NCI-H146 (cell line): ENCODE measurements at places on chromosomes 12 and 14.
A peak's percentile ranks its signal among the peaks of the same experiment; 100 is the strongest.

GRCh38 chr14:54662491-54663133 lies 95.7 kb downstream of the SAMD4A start:
- no peak for DNase-seq

- DNase-seq, result peak; percentile 76
Measured at GRCh38 chr12:80186727-80187217, 87.4 kb downstream of the OTOGL start.

DNA sequence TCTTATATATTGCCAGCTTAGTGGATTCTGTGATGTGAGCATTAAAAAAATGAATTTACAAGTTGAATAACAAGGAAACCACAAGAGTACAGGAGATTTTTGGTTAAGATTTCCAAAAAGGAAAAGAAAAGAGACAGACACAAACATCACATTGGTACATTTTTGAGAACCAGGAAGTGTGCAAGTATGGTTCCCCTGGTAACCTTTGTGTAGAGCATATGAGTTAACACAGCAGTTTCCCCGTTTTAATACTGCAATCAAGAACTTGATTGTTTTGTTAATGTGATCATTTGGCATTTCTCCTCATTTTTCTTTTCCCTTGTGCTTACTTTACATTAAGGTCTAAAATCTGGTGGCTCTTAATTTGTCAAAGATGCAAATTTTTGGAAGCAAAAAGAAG lies 490.4 kb upstream of the ATP2B1 start:
- DNase-seq, result no peak

DNA sequence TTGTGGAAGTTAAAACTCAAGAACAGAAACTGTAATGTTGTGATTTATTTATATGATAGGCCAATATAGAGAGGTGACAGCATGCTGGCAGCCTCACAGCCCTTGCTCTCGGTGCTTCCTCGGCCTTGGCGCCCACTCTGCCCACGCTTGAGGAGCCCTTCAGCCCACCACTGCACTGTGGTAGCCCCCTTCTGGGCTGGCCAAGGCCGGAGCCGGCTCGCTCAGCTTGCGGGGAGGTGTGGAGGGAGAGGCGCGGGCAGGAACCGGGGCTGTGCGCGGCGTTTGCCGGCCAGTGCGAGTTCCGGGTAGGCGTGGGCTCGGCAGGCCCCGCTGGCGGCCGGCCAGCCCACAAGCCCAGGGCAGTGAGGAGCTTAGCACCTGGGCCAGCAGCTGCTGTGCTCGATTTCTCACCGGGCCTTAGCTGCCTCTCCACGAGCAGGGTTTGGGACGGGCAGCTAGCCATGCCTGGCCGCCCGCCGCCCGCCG lies 65.8 kb upstream of the SLC8A3 start:
- peak; percentile 71 for DNase-seq

GRCh38 chr12:107436376-107436775 lies 249.2 kb upstream of the PWP1 start:
- DNase-seq, result no peak

DNA sequence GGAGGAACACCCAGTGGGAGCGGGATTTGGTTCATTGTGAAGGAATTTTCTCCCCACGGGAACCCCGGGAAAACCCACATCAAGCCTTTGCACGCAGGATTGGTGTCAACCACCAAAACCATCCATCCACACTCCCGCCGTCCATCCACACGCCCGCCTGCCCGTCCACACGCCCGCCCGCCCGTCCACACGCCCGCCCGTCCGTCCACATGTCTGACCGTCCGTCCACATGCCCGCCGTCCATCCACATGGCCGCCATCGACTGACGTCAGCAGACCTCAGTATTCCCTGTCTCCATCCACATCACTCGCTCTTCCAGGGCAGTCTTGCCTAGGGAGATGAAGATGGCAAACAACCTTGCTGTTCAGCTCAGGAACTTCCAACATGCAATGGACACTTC lies 6.7 kb upstream of the GPR132 start:
- DNase-seq, result no peak

DNA sequence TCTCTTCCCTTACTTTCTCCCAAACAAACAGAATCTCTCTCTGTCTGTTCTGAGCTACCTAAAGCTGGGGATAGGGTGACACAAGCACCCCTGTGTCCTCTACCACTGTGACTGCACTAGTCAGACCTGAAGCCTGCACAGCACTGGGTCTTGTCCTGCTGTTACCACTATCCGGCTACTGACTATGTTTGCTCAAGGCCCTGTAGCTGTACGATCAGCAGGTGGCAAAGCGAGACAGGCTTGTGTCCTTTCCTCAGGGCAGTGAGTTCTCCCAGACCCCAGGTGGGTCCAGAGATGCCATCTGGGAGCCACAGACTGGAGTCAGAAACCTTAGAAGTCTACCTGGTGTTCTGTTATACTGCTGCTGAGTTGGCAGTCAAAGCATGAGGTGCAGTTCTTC lies 116.4 kb downstream of the NUBPL start:
- peak; percentile 73 for DNase-seq

GRCh38 chr12:117749431-117749830 lies 219.4 kb downstream of the KSR2 start:
- no peak for DNase-seq

DNA sequence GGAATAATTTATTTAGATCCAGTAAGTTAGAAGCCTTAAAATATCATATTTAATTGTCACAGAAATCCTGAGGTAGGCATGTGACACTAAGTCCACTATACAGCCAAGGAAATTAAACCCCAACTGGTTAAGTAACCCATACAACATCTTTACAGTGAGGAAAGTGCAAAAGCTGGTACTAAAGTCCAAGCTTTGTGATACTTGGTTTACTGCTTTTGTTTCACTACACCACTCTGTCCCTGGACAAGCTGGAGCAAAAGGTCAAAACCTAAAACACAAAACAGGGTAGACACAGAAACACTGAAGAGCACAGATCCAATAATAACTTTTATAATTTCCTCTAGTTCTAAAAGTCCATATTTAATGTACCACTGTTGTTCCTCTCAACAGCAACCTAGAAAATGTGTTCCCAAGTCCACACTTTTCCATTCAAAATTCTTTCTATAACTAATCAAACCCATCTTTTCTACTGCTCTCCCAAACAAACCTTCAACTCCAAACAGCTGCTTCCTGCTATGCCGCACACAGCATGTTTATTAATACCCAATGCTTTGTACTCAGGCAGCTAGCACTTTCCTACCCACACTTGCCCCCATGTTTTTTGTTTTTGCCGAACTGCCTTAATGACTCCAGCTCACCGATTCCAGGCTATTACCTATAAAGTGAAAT lies 90.9 kb downstream of the MED13L start:
- no peak for DNase-seq

DNA sequence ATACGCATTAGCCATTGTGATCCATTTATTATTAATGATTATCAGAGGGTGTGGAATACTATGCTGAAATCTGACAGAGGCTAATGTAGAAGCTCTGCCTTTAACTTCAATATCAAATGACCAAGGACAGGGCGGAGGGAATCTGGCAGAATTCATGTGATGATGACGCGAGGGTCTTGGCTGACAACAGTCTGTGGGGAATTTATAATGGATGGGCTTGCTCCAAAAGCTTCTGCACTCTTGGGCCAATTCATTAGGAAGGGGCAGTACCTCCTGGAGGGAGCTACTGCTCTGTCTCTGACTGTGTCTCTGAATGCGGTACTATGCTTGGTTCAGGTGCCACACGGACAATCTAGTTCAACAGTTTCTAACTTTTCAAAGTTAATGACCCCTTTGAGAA lies 46.2 kb downstream of the GALNT8 start:
- no peak for DNase-seq

DNA sequence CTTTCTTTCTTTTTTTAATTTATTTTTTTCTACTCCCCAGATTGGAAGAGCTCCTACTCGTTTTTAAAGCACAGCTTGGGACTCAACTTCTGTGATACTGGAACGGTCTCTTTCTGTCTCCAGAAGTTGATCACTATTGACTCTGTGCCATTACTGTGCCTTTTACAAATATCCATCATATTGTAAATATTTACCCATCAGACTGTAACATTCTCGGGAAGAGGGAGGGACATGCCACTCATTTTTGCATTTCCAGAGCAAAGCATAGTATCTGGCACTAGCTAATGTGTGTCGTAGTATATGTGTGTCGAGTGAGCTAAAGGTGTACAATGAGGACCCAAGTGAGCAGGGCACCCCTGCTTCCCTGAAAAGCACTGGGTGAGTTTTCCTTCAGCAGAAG lies 24.0 kb upstream of the GSG1 start:
- no peak for DNase-seq

DNA sequence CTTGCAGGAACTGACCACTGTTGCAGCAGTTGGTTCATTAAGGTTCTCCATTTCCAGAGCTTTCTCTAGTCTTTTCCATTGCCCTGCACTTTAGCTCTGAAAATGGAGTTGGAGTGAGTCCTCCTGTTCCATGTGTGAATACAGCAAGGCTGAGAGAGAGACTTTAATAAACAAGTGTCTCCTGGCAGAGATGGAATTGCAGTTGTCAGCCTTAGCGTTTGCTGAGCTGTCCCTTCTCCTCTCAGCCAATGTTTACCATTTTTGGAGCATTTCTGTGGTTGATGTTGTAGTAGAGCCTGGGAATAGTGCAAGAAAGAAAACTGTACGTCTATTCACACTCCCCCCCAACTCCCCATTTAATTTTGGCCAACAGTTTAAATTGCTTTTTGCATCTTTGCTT lies 7.5 kb upstream of the MANSC4 start:
- DNase-seq, result no peak

DNA sequence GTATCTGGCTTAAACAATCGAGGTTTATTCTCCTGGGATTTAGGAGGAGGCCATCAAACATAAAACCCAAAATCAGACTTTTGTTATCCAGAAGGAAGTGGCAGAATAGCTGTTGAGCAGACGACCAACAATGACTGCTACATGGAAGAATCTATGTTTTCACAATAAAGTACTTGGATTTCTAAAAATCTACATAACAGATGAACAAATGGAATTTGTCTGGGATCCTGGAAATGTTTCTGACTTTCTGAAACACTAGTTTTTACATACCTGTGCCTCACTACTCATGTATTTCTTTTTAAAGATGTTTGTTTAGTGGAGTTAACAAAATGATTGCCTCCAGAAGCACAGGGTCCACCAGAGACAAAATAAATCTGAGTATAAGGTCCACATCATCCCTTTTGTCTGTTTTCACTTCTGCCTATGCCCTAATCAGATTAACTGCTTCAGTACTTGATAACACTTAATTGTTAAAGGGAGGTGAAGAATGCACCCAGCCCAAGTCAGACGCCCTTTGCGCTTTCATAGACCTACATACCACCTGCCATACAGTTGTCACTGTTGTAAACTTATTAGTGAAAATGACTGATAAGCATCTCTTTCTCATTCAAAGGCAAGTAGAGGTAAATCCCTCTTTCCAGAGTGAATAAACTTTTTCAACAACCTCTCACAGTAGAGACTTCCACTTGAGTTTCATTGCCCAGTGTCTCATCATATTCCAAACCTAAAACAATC lies 164.6 kb downstream of the EGLN3 start:
- DNase-seq, result no peak

GRCh38 chr14:69581316-69581935 lies 6.8 kb upstream of the CCDC177 start:
- no peak for DNase-seq

GRCh38 chr14:105902131-105902898 lies 375.9 kb downstream of the TMEM121 start:
- peak; percentile 54 for DNase-seq

GRCh38 chr12:14694970-14695369 lies 1.4 kb downstream of the GUCY2C start:
- DNase-seq, result no peak

DNA sequence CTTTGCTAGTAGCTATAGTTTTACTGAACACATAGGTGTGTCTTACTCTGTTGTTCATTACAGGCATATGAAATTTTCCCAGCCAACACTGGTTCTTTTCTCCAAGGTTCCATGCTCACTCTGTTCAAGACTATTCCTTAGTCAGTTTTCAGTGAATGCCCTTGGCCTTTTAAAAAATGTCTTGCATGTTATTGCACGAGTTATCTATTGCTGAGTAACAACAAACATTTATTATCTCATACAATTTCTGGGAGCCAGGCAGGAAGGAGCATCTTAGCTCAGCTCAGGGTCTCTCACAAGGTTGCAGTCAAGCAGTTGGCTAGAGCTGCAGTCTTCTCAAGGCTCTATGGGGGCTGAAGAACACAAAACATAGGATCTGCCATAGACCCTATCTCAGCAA lies 223.5 kb downstream of the BTG1 start:
- DNase-seq, result no peak

- no peak for DNase-seq
Measured at GRCh38 chr12:92486443-92487137, 216.2 kb upstream of the PLEKHG7 start.

- no peak for DNase-seq
Measured at GRCh38 chr14:32507029-32507984, 178.2 kb downstream of the AKAP6 start.

GRCh38 chr12:131357185-131357747 lies 353.6 kb upstream of the SFSWAP start:
- no peak for DNase-seq

DNA sequence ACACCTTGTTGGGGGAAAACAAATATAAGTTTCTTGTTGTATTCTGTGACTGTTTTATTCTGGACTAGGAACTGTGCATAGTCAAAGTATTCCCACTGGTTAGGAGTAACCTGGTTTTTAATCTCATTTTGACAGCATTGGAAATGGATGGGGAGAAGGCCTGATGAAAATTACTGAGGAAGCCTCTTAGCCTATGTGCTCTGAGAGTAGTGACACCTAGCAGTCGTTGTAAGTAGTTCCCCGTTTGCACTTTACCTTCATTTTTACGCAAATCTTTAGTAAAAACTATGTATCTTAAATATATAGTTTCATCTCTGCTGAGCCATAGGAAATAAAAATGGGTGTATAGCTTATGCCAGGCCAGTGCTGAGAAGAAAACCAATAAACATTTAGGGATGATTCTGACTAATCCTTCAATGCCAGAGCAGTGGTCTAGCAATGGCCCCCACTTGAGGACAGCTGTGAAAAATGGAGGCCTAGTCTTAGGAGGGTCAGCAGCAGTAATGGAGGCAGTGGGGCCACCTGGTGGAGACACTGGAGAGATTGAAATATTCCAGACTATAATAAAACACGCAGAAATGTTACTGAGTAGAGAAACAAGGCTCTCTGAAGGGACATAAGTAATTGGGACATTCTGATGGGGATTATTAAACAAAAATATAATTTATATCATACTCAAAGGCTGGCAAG lies 133.2 kb upstream of the NOVA1 start:
- peak; percentile 42 for DNase-seq
